Kidney epithelial cell (primary cell): ENCODE measurements at places on chromosomes 7 and 10. TPM values are rescaled to one million over a fixed set of nuclear protein-coding genes. Genes with fewer than 3 reads are reported as not detected.

GRCh38 chr7:35749556-35749955 lies 51.3 kb upstream of the SEPTIN7 start:
- no peak for DNase-seq

The ANKRD30A gene
- total RNA-seq = not detected in 2 replicates

DNA sequence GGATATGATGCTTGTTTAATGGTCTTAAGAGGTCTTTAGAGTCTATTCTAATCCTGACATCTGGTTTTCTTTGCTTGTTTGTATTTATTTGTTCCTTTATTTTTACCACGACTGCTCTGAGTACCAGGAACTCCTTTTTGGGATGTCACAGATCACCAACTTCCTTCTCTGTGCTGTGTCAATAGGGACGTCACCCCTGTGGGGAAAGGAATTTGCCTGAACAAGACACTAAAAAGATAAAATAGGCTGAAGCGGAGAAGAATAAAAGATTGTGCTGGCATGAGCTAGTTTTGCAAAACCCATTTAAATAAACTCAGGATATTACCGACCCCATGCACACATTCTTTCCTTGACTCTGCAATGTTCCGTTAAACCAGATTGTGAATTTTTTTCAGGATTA lies 27.7 kb downstream of the MGMT start:
- no peak for DNase-seq

The SPDYE11 gene
- total RNA-seq = not detected in 2 replicates

GRCh38 chr10:513393-513792 lies 176.1 kb downstream of the DIP2C start:
- no peak for DNase-seq

- no peak for DNase-seq
Observed at GRCh38 chr10:99711129-99711719, 20.7 kb downstream of the COX15 start.

The CFAP58 gene
- 0.75 TPM in 2 replicates for total RNA-seq

- DNase-seq = no peak
Observed at GRCh38 chr10:7872041-7872442, 53.7 kb downstream of the TAF3 start.

DNA sequence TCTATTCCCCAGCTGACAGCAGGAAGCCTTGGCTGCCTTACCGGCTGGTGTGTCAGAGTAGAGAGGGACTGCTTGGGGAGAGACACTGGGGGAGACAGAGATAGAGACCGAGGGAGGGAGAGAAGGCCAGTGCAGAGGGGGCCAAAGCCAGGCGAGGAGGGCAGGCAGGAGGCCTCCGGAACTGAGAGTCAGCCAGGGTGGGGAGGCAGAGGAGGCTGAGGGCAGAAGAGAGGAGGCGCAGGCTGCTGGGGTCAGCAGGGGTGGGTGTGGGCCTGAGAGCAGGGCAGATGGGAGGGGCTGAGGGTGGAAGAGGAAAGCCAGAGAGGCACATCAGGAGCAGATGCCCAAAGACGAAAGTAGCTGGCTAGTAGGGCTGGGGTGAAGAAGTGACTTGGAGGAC lies 57.2 kb upstream of the PAX2 start:
- DNase-seq = no peak

The C10orf143 gene
- 0.75 and 0.88 TPM in 2 replicates for total RNA-seq

DNA sequence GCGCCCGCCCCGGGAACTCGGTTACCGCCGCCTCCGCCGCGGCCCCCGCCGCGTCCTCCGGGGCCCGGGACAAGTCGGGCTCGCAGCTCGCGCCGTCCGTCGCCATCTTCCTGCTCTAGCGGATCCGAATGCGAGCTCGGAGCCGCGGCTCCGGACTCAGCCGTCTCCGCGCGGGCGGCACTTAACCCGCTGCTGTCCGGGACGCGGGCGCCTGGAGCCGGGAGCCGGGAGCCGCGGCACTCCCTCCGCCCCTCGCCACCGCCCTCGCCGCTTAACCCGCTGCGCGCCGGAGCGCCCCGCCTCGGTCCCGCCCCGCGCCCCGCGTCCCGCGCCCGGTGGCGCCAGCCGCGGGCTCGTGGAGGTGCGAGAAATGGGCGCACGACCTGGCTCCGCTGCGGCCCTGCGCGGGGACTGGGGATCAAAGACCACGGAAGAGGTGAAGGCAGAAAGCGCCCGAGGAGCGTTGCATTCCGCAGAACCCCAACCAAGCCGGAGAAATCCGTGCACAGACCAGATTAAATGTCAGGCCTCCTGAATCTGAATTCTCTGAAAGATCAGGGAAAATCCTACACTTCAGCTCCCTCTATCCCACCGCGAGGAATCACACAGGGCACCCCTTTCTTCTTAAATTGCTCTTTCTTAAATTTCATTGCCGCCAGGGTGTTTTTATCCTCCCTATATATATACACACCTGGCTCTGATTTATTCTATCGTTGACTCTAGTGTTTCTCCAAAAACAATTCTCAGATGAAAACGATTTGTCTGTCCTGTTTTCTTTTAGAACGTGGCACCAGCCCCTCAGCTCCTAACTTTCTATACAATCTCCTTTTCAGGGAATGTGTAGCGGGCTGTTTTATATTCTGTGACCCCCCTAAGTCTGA lies at the start of gene CTTNBP2:
CTTNBP2 (minus strand) TSS at position 132 of the 881 bp plus-strand sequence; CDS start at position 106, 26 bp downstream.
- no peak for DNase-seq
